ENCODE measurements at places on chromosomes 2 and 18.

GRCh38 chr2:609449-609848 is 67.8 kb downstream of the TMEM18 start:
- DNase-seq, result no peak

- DNase-seq, result no peak
Observed at GRCh38 chr18:55694291-55694690, 106.3 kb upstream of the TCF4 start.

DNA sequence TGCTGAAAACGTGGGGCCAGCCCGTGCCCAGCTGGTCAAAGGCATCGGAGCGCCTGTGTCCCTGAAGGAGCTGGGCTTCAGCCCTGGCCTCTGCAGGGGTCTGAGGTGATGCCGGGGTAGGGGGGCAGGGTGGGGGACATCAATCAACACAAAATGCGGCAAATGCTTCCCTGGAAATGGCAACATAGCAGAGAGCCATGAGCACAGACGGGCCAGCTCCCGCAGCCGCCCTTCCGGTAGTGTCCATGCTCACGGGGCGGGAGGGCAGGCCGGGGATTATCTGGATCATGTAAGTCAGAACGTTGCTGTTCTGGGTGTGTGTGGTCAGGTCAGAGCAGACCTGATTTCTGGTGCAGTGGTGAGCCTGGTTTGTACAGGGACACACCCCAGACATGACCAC is 56.5 kb upstream of the TWIST2 start:
- no peak for DNase-seq

- no peak for DNase-seq
Observed at GRCh38 chr2:14137643-14138042, 494.9 kb upstream of the LRATD1 start.

GRCh38 chr2:10252661-10253060 is 50.0 kb upstream of the HPCAL1 start:
- DNase-seq, result no peak

GRCh38 chr2:170917219-170917913 is 11.7 kb upstream of the GORASP2 start:
- DNase-seq, result no peak

DNA sequence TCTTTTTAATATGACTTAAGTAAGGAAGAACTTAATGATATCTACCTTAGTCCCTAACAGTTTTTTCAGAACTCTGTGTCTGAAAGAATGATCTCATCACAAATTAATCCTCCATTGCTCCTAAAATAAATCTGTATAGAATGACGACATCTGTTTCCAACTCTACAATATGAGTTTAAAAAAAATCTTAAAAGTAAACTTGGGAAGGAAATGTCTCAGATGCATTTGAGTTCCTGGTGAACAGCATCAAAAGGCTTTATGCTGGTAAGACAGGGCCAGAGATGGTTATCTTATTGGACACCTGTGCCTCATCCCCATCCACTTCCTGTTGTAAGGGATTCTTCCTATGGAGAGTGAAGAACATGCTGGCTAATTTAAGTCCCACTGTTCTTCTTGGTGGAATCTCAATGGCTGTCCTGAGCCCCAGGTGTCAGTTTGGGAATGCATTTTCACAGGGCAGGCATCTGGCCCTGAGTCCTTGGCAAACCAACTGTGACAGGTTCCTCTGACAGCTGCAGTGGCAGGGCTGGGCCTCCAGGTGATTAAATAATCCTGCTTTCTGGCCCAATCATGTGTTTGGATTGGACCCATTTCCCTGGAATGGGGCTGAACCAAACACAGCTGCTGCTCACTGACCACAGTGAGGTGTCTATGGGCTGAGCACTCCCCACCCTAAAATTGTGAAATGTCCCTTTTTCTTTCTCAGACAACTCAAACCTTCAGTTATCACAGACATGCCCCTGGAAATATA is 12.9 kb upstream of the NCKAP5 start:
- no peak for DNase-seq

- DNase-seq, result no peak
Observed at GRCh38 chr18:35619941-35620340, 38.4 kb downstream of the GALNT1 start.

DNA sequence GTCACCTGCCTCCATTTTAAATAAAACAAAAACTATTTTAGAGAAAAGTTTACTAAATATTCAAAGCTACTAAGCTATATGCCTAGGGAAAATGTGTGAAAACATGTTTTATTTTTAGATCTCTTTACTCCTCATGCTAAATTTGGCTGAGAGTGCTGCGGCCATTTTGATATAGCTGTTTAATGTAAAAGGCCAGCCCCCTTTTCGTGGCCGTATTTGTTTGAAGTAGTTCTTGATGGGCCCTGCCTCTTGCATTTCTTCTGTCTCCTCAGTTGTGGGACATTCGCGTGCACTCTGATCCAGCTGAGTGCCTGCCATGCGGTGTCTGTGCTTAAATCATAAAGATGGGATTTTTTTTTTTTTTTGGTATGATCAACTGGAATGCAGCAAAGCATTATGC is 64.0 kb downstream of the ZNF407 start:
- DNase-seq, result no peak
